BJ (cell line): ENCODE measurements at places on chromosomes 5 and 9.

GRCh38 chr5:84724683-84725082 lies 340.0 kb upstream of the EDIL3 start:
- DNase-seq: no peak

GRCh38 chr9:76602199-76602598 lies 143.2 kb downstream of the GCNT1 start:
- no peak for DNase-seq

DNA sequence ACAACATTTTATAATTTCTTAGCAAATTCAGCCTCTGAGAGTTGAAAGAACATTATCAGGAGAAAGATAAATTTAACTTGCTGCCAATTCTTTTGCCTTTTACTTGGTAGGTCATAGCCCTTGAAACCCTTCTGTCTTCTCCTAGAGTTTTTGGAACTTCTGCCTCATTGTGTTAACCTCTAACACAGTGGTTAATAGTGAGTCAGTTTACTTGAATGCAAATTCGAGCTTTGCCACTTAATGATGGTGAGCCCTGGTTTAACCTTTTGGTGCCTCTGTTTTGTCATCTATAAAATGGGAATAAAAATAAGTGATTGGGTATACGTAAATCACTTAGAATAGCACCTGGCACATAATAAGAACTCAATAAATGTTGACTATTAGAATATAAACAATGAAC lies 1.8 kb upstream of the INIP start:
- no peak for DNase-seq

GRCh38 chr5:131286400-131286715 lies 22.5 kb downstream of the CDC42SE2 start:
- DNase-seq: no peak

DNA sequence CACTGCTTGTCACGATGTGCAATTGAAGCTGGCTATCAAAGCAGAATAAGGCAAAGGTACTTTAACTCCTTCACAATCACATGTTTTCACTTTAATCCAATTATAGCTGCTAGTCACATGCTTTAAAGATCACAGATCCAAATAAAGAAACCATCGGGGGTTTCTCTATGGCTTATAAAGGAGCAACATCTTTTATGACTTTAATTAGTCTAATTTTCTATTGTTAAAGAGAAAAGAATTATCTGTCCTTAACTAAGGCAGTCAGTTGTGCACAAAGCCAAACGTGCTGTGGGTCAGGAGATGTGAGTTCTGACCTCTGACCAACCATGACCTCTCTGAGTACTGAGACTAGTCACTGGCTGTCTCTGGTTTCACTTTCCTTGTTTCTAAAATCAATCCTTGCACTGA lies 561.1 kb downstream of the RAB3C start:
- no peak for DNase-seq

GRCh38 chr5:124706729-124707361 lies 39.6 kb downstream of the ZNF608 start:
- DNase-seq: no peak

- DNase-seq: no peak
Measured at GRCh38 chr5:154858972-154859871, 795 bp downstream of the CNOT8 start.

DNA sequence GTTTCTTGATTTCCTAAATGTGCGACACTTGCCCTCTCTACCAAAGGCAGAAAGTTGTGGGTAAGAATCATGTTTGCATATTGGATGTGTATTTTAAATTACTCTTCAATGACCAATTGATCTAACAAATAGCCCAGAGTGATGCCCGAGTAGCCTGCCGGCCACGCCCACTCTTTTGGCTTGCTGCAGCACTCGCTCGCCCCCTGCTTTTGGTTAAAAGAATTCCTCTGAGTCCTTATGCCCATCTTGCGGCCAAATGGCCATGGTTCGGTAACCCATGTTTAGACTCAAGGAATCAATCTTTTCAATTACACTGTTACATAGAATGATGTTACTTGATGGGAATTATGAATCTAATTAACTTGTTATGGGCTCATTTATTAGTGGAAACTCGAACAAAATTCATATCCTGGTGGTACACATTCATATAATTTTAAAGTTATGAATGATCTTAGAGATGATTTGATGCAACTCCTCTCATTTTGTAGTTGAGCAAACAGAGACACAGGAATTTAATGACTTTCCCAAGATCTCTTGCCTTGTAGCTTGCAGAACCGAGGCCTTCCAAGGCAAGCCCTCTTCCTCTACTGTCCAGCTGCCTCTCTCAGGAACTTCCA lies 36.5 kb downstream of the PPIC start:
- no peak for DNase-seq

- DNase-seq: no peak
Measured at GRCh38 chr5:32422697-32423096, 21.8 kb downstream of the ZFR start.

GRCh38 chr9:93258818-93259489 lies 75.0 kb downstream of the WNK2 start:
- no peak for DNase-seq

DNA sequence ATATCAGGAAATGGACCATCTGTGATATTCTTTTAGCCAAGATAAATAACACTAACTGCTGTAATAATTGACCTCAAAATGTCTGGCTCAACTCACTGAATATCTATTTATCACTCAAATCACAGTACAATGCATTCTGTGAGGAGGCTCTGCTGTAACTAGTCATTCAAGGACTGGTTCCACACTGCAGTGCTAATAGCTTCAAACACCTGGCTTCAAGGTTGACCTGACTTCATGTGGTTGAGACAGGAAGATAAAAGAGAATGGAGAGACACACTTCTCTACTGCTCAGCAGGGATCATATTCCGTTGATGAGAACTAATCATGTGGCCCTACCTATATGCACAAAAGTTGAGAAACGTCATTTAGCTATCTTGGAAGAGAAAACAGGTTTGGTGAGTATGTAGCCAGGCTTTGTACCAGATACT lies 3.4 kb upstream of the RHOBTB3 start:
- DNase-seq: no peak

GRCh38 chr9:97529363-97530076 lies 28.1 kb downstream of the TMOD1 start:
- DNase-seq: no peak

GRCh38 chr5:175689147-175689991 lies 31.5 kb downstream of the HRH2 start:
- no peak for DNase-seq

GRCh38 chr5:540906-541538 lies 16.8 kb upstream of the SLC9A3 start:
- no peak for DNase-seq

GRCh38 chr9:99377790-99378775 lies 156.0 kb downstream of the SEC61B start:
- peak; percentile 81 for DNase-seq

DNA sequence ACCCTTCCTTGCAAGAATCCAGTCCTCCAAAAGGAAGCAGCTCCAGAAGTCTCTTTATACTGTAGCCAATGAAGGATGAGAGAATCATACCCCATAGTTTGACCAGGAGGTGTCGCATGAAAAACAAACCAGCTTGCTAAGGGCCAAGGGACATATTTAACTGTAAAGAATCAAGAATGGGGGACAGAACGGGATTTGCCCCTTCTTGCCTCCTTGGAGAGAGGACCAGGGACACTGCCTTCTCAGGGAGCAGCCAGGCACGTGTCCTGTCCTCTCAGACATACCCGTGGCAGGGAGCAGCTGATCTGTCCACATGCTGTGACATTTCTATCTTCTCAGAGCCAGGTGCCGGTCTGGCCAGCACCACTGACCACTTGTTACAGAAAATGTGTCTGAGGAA lies 11.7 kb downstream of the PRUNE2 start:
- no peak for DNase-seq

DNA sequence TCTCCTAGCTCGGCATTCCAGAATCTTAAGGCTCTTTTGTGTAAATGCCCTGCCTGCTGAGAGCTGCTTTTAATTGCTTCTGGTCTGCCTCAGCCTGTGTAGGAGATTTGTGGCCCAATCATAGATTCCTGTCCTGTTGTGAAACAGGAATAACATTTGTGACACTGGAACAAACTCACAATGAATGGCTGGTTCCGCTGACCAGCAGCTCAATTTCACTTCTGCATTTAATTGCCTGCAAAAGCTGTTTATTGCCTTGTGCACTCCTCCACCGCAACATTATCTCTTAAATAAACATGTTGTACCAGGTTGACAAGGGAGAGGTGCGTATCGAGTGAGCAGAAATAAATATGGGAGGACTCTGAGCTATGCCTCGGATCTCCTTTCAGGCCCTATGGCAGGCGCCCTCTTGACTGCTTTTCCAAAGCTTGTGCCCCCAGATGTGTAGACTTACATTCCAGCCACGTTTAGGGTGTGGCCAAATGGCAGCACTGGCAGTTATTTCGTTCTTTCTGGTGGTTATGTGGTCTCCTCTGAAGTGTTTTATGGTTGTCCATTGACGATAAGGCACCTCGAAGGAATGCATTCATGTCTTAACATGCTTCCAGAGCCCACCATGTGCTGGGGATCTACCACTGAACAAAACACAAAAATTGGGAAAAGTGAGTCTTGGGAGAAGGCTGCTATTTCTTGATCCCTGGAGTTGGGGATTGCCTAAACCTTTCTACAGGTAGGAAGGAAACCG lies 58.1 kb downstream of the DMRT1 start:
- DNase-seq: no peak

DNA sequence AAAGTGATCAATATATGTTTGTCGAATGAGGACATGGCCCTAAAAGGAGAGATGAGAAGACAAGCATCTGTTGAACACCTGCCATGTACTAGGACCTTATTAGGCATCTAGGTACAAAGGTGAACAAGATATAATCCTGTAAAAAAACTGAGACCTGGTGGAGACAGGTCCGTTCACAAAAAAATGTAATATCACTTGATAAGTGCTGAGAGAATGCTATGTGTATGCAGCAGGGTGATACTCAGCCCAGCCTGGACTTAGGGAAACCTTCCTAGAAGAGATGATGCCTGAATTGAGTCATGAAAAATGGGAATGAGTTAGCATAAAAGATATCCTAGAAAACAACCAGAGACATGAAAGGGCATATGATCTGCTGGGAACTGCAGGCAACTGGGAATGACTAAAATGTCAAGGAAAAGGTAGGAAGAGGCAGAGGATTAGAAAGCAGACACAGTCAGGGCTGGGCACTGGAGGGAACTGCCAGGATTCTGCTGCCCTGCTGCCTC lies 108.5 kb downstream of the ADRB2 start:
- DNase-seq: no peak

GRCh38 chr9:40911647-40912046 lies 216.8 kb downstream of the FOXD4L6 start:
- no peak for DNase-seq

GRCh38 chr5:138936-139335 lies 47.0 kb downstream of the PLEKHG4B start:
- no peak for DNase-seq

- DNase-seq: no peak
Measured at GRCh38 chr5:79821-80220, 12.1 kb upstream of the PLEKHG4B start.

- no peak for DNase-seq
Measured at GRCh38 chr9:126222835-126223431, 103.7 kb upstream of the MVB12B start.

- no peak for DNase-seq
Measured at GRCh38 chr5:35904443-35905132, 33.8 kb downstream of the CAPSL start.

GRCh38 chr9:116800885-116801284 lies 113.8 kb downstream of the TRIM32 start:
- DNase-seq: no peak
